ENCODE measurements at places on chromosomes 11 and 22. TPM values are rescaled to one million over a fixed set of nuclear protein-coding genes. Genes with fewer than 3 reads are reported as not detected.

Gene PAMR1
- 2.0 TPM for polyA plus RNA-seq

Gene NUMA1
- polyA plus RNA-seq: 322 TPM

Gene DBX1
- not detected for polyA plus RNA-seq

Gene FAM111B
- polyA plus RNA-seq: 0.25 TPM

Gene GCAT
- 21.4 TPM for polyA plus RNA-seq

Gene SCGB1C1
- not detected for polyA plus RNA-seq

Gene GRIA4
- polyA plus RNA-seq: 0.38 TPM

Data from aorta (tissue), 5 donors.